ENCODE measurements at places on chromosomes 7 and 10.

DNA sequence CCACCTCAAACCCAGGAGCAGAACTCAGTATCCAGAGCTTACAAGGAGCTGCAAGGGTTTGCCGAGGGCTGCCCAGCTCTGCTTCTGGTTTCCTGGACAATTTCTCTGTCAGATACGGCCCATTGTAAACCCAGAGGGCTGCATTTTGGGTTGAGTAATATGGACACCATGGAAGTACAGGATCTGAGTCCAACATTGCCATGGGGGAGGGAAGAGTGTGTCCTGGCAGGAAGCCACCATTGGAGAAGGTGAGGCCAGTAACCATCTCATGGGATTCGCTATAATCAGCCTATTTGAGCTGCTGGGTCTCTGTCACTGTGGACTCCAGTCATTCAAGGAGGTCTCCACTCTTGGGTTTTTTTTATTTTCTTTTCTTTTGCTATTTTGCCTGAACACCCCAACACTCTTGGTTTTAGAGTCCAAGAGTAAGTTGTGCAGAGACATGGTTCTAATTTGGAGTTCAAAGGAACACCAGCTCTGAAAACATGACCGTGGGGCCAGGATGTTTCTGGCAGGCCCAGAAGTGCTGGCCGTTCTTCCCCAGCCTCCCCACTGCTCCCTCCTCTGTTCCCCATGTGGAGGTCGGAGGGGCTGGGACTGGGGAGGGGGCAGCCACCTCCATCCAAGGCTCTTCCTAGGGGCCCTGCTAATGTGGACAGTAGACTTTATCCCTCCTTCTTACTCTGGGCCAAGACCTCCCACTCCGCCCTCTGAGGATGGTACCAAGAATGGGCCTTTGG is 46.2 kb downstream of the CHST3 start:
- DNase-seq = no peak

GRCh38 chr10:61835069-61835945 is 66.2 kb upstream of the ARID5B start:
- DNase-seq = peak; percentile 84

GRCh38 chr7:29469976-29470557 is 93.6 kb upstream of the PRR15 start:
- no peak for DNase-seq

DNA sequence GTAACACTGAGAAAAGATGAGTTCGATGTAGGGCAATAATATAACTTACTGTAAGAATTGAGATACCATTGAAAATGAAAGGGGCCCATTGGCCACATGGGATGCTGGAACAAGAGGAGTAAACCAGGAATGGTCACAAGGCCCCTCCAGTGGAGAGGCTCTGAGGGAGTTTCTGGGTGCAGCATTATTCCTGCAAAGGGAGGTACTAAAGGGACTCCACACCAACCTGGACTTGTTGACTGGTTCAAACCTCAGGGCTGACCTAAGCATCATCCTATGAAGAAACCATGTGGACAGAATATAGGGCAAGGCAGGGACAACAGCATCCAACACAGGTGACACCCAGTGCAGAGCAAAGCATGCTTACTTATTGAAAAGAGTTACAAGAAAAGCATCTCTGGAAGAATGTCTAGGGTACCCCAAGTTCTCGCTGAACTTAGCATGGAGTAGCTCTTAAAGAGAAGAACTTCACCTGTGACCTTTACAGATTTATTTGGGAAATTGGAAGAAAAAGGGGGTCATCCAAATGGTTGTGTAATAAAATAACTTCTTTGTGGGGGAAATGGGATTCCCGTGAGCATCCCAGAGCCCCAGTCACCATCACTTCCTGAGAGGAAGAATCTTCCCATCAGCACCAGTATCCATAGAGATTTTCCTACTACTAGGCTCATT is 34.7 kb downstream of the PRSS2 start:
- DNase-seq = no peak

- DNase-seq = peak; percentile 80
Observed at GRCh38 chr10:91610444-91610843, 22.4 kb downstream of the PPP1R3C start.

DNA sequence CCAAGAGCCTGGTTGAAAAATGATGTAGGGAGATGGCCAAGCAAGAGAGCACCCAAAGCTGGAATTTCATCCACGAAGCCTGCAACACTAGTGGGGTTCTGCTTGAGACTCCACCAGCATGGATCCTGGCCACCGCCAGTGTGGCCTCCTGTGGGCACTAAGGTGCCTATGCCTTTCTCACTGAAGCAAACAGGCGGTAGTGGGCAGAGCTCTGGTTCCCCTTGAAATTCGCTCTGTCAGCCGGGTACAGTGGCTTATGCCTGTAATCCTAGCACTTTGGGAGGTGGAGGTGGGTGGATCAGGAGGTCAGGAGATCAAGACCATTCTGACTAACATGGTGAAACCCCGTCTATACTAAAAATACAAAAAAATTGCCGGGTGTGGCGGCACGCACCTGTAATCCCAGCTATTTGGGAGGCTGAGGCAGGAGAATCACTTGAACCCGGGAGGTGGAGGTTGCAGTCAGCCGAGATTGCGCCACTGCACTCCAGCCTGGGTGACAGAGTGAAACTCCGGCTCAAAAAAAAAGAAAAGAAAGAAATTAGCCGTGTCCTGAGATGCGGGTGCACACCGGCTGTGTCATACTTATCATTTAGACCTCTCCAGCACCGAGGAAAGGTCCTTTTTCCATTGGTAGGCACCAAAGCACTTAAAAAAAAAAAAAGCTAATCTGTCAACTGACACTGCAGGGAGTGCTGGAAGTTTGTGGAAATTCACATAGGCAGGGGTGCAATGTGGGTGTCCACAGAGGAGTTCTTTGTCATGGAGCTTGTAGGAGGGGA is 28.3 kb downstream of the CCM2 start:
- DNase-seq = no peak

- peak; percentile 24 for DNase-seq
Observed at GRCh38 chr7:144057954-144058353, 9.2 kb downstream of the OR2A5 start.

DNA sequence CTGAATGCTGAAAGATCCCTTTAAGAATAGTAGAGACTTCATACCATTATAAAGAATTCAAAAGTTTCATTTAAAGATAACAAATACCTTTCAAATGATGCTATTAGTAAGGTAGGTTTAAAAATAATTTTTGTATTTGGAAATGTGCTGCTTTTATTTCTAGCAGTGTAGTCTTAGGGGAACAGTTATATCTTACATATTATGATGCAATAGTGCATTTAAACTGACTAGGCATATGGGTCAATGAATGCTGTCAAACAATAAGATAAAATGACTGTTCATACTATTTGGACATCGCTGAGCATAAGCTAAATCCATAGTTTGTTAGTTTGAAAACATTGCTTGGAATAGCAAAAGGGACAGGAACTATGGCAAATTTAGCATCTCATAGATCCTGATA is 354.8 kb upstream of the SEMA3A start:
- no peak for DNase-seq

GRCh38 chr10:102065561-102066398 is 631 bp downstream of the HPS6 start:
- peak; percentile 39 for DNase-seq

DNA sequence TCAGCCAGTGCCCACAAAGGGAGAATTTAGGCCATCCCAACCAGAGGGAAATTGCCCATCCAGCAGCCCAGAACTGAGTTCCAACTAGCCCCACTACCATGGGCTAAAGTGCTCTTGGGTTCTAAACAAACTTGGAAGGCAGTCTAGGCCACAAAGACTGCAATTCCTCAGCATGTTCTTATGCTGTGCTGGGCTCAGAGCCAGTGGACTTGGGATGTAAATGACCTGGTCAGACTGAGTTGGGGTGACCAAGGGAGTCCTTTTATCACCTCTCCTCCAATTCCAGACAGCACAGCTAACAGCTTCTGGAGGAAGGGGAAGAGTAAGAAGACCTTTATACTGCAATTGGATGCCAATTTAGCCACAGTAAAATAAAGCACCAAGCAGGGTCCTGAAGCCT is 607.2 kb upstream of the KCND2 start:
- no peak for DNase-seq

DNA sequence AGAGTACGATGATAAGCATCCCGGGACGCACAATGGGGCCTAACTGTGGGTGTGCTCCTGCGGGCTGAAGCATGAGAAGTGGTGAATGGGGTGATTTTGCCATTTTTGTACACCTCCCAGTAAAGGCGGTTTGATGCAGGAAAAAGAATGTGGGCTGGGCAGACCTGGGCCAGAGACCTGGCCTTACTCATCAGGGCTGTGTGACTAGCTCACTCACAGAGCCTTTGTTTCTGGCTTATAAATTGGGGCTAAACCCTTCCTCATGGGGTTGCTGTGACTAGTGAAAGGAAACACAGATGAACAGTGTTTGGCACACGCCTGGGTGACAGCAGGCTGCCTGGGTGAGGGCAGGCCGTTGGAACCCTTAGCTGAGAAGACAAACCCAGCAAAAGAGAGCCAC is 18.0 kb downstream of the RRP12 start:
- DNase-seq = no peak

DNA sequence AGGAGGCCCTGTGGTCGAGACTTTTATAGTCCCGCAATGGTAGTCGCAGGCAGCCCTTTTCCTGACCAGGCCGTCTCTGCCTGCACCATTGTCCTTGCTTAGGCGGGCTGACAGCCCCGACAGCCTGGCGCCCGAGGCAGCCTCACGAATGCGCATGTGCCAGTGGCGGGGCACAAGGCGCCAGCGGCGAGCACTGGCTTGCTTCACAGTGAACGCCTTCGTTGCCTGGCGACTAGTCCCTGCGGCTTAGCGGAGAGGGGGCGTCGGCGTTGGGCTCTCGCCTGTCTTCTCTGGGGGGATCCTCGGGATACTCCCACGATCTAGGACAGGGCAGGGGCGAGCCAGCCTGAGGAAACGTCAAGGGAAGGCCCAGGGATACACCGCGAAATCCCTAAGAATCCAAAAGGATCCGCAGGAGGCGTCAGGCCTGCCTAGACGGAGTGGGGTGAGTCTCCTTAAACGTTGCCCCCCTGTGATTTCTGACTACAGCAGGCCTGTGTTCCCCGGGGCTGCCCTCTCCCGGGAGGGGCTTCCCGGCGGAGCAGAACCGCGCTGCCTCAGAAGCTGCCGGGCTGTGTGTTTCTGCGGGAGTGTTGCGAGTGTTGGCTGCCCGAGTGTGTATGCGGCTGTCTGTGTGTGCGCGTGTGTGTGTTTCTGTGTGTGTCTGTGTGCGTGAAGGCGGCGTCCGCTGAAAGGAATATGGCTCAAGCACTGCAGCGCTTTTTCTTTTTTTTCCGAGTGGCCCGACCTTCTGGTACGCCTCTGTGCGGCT is 20.5 kb upstream of the ZNF273 start:
- DNase-seq = peak; percentile 11

DNA sequence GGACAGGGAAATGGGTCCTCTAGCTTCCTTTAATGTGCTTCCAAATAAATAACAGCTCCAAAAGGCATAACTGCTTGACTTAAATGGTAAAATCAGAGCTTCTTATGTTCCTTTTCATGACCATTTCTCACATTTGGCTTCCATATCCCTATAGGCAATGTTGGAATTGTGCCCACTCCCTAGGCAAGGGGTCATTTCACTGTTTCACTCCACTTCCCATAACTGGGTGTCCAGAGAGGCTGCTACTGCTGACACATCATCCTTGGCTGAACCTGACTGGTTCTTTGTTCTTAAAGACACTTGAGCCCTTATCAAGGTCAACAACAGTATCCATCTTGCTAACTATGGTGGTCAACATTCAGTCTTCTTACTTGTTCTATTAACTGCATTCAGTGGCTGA is 37.1 kb downstream of the PRTFDC1 start:
- DNase-seq = no peak

DNA sequence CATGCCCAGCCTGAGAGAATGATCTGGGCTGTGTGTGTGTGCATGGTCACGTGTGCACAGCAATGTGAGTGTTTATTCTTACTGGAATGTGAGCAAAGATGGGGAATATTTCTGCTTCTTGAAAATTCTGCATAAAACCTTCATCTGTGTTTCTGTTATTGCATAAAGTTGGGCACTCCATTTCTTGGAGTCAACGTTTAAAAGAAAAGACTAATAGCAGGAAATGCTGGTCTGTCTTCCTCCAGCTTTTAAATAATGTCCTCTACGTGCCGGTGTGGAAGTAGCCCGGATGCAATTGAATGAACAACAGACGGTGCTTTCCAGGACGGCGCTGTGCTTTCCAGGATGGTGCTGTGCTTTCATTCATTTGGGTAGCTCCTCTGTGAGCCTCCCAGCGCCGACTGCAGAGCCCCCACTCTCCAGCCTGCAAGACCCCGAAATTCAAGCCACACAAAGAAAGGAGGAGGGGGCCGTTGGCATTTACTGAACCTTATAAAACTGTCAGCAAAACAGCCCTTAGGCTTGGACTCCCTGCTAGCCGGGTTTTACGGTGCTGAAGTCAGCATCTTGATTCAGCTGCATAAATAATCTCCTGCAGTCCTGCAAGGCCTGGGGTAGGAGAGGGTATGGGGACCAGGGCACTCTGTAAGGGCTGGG is 158.2 kb upstream of the PRKCQ start:
- peak; percentile 70 for DNase-seq

DNA sequence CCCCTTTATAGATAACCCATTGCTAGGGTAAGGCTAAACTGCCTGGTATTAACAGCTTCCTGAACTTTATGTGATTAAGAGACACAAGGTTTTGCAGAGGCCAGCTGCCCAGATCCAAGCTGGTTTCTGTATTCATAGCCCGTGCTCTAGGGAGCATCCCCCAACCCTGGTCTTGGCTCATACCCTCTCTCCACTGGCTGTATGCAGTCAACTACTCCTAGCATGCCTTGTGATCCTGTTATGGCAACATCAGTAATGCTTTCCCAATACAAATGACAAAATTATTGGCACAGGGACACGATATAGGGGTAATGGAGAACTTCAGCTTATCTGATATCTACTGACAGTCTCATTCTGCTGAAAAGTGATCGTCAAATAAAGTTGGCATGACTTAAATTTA is 202.8 kb upstream of the MKLN1 start:
- DNase-seq = no peak

DNA sequence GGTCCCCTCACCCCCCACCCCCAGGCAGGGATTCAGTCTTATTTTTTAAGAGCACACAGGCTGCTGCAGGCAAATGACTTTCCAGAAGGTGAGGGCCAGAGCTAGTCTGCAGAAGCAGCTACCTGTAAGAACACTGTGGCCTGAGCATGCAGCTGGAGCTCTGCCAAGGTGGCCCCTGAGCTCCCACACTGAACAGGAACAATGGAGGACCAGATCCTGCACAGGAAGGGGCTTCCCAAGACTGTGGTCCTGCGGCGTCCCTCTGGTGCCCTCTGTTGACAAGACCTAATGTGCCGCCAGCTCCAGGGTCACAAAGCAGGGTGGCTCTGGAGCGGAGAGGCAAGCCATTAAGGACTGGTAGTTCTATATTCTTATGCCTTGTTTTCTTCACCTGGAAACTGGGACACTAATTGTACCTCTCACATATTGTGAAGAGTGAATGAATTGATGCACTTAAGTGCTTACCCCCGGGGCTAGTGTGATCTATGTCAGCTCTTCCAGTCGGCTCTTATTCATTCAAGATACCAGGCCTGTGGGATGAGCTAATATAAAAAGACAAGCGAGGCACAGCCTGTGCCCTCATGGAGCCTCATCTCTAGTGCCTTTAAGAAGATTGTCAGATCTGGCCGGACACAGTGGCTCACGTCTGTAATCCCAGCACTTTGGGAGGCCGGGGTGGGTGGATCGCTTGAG is 8.0 kb upstream of the BEND7 start:
- peak; percentile 65 for DNase-seq

GRCh38 chr10:1545524-1545923 is 191.8 kb downstream of the ADARB2 start:
- no peak for DNase-seq
